ENCODE measurements at places on chromosomes 13 and 19.

DNA sequence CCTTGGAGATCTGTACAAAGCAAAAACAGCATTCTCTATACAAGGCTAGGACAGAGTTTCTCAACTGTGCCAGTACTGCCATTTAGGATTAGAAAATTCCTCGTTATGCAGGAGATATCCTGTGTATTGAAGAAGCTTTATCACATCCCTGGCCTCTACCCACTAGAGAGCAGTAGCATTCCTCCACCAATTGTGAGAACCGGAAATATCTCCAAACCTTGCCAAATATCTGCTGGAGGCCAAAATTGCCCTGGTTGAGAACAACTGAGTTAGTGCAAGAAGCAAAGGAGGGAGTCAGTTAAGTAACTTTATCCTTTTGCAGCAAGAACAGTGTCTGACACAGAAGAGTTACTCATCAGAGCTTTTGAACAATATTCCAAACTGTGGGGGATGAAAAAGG lies 16.2 kb upstream of the FREM2 start:
- no peak for DNase-seq

- DNase-seq = peak; percentile 61
Observed at GRCh38 chr19:2083174-2083854, 12.8 kb downstream of the MOB3A start.

DNA sequence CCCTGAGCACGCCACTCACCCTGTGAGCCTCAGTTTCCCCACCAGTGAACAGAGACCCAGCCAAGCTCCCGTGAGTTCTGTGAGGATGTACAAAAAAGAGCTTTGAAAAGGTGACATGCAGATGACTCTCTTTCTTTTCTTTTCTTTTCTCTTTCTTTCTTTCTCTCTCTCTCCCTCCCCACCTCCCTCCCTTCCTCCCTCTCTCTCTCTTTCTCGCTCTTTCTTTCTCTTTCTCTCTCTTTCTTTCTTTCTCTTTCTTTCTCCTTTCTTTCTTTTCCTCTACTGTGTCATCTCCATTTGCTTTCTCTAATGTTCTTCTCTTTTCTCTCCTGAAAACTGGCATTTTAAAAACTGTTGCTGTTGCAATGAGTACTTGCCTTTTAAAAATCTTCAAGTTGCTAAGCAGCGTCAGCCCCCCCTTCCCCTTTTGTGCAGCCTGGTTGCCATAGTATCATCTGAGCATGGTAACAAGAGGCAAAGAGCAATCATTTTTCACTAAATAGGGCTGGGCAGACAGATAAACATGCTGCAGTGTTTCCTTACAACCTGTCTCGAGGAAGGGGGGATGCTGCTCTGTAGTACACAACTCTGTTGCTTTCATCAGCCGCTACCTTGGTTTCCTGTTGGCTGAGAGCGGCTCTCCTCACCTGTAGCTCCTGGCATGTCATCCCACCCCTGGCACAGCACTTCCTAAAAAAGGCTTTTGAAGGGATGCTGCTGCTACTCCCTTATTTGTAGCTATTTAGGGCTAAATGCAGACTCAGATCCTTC lies 108.7 kb upstream of the MBNL2 start:
- DNase-seq = no peak

GRCh38 chr13:99386911-99387788 lies 80.0 kb upstream of the GPR183 start:
- peak; percentile 91 for DNase-seq

- no peak for DNase-seq
Observed at GRCh38 chr19:53991224-53992113, at the start of gene CACNG6. TSS of gene CACNG6 (plus strand) at chr19:53991637. CDS start at chr19:53992878, 1,241 bp downstream.

DNA sequence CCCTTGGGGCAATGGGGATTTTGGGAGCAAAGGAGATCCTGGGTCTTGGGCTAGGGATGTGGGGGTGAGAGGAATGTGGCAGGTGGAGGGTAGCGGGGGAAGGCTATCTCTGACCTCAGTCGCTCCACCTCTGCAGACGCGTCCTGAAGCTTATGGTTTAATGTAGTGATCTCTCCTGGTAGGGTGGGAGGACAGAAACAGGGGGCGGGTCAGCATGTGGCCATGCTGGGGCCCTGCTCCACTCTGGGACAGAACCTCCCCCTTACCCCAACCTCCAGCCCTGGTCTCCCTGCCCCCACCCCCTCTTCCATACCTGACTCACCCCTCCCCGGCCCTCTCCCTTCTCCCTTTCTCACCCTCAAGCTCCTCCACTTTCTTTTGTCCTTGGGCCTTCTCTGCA lies 1.4 kb downstream of the BST2 start:
- no peak for DNase-seq

DNA sequence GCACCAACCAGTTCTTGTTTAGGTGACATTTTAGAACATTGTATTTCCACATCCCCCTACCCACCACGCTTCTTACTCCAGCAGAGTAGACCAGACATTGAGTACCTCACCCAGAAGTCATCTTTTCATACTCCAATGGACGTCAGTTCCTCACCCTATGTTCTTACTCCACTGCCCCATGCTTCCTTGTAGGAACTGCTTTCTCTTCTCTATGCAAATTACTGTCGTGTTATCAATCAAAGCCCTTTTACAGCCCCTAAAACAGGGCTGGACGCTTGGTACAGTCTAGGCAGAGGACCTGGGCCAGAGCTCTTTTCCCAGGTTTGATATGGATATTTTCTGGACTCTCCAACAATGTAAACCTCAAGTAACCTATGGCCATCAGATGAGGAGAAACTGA lies 58.2 kb downstream of the USP12 start:
- DNase-seq = no peak

GRCh38 chr19:49954933-49955332 lies 6.0 kb downstream of the SIGLEC11 start:
- DNase-seq = no peak

DNA sequence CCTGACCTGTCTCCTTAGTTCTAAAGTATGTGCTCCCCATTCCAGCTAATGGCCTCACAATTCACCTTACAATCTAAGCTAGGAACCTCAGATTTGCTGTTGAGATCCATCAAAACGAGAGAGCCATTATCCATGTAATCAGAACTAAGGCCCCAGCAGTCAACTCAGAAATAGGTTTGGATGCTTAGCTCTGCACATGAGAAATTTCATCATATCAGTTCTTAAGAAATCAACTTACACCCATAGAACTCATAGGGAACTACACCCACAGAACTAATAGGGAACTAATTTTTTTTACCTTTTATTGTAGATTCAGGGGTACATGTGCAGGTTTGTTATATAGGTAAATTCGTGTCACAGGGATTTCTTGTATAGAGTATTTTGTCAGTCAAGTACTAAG lies 28.7 kb downstream of the CYSLTR2 start:
- DNase-seq = no peak
